ENCODE measurements at places on chromosomes 6 and 20.

DNA sequence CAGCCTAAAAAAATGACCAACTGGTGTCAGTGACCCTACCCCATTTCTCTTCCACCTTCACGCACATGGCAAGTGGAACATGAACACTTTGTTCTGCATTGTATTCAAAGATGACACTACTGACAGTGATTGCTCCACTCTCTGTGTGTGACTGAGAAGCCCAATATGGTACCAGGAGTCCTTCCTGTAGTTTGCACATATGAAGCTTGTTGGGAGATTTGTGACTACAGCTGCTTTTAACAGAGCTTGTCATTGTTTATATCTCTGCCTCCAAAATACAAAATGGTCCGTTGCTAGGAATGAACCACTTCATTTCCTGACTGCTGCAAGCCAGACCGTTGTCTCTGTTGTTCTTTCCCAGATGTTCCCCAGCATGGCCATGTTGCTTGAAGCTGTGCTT is 140.3 kb upstream of the TCF21 start:
- H3K27me3 ChIP-seq: no peaks in the 10 kb centered on the region
- H3K27ac ChIP-seq: no peak overlapping the region
- H3K4me1 ChIP-seq: no peaks in the 10 kb centered on the region

DNA sequence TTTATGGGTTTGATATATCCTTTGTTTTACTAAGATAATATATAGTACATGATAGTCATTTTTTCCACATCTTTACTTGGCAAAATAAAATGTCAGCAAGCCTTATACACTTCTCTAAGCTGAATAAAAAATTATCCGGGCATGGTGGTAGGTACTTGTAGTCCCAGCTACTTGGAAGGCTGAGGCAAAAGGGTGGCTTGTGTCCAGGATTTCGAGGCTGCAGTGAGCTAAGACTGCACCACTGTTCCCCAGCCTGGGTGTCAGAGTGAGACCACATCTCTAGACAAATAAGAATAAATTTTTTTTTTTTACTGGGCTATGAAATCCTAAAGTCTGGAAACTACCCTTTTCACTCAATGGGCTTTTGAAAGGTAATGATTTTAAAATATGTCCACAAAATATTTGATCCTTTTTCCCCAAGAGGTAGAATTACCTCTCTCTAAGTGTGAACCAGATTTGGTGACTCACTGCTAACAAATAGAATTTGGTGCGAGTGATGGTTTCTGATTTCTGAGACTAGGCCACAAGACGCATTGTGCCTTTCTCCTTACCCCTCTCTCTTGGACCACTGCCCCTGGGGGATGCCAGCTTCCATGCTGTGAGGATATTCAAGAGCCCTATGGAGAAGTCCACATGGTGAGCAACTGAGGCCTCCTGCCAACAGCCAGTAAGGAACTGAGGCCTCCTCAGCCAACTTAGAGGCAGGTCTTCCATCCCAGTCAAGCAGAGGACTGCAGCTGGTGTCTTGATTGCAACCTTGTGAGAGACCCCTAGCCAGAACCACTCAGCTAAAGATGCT is 84.2 kb upstream of the ZNFX1 start:
- no peaks in the 10 kb centered on the region for H3K4me1 ChIP-seq
- DNase-seq: no peak
- H3K36me3 ChIP-seq: no peaks in the 10 kb centered on the region
- H3K4me3 ChIP-seq: no peak overlapping the region
- no peak overlapping the region for H3K27ac ChIP-seq

GRCh38 chr6:168384045-168385036 is 56.6 kb upstream of the SMOC2 start:
- H3K27me3 ChIP-seq: no peaks in the 10 kb centered on the region
- H3K4me3 ChIP-seq: no peak overlapping the region
- no peaks in the 10 kb centered on the region for H3K4me1 ChIP-seq
- no peak for DNase-seq

DNA sequence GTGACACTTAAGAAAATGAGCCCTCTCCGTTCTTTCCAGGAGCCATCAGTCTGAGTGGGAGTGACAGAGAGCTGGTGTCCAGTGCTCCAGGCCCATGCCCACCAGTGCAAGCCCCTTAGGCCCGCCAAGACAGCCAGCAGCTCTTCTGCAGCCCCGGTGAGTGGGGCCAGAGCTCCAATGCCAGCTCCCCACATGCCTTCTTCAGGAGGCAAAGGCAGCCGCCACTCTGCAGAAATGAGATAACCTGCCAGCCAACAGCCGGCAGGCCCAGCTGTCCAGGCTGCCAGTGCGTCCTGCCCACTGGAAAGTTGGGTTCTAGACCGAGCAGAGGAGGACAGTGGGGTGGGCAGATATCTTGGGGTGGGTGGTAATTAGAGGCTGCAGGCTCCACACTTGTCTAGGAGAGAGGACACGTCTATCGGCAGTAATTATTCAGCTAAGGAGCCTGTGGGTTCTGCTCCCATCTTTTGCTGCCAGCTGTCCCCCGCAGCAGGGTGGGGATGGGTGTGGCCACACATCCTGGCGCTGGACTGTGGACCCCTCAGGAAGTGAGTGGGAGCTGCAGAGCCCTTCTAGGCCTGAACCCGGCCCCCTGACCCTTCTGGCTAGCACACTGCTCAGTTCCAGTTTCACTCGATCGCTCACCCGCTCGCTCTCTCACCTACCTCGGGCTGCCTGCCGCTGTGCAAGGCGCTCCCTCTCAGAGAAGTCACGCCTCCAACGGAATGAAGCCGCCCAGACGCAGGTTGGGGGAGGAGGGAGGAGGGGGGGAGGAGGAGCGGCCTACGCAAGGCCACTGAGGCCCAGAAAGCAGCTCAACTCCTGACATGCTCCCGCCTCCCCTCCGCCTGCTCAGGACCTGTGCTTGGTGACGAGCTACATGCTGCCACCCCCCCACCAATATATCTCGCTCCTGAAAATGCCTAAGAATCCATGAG is 3.6 kb downstream of the GRM4 start:
- no peak overlapping the region for H3K27ac ChIP-seq
- H3K4me3 ChIP-seq: no peak overlapping the region
- no peaks in the 10 kb centered on the region for H3K36me3 ChIP-seq
- no peak for DNase-seq
- peaks cover 79% of the 10 kb centered on the region for H3K27me3 ChIP-seq

DNA sequence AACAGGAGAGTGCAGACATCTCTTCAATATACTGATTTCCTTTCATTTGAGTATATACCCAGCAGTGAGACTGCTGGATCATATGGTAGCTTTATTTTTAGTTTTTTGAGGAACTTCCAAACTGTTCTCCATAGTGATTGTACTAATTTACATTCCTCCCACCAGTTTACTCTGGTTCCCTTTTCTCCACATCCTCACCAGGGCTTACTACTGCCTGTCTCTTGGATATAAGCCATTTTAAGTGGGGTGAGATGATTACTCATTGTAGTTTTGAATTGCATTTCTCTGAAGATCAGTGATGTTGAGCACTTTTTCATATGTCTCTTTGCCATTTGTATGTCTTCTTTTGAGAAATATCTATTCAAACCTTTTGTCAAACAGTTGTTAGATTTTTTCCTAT is 64.9 kb upstream of the HMGCLL1 start:
- DNase-seq: no peak
- H3K27ac ChIP-seq: no peak overlapping the region
- H3K36me3 ChIP-seq: no peaks in the 10 kb centered on the region
- no peaks in the 10 kb centered on the region for H3K27me3 ChIP-seq
- no peaks in the 10 kb centered on the region for H3K4me1 ChIP-seq

GRCh38 chr6:100370265-100370664 is 94.5 kb downstream of the SIM1 start:
- H3K27me3 ChIP-seq: peaks cover 10% of the 10 kb centered on the region
- H3K4me3 ChIP-seq: no peak overlapping the region
- H3K27ac ChIP-seq: no peak overlapping the region
- H3K4me1 ChIP-seq: no peaks in the 10 kb centered on the region

DNA sequence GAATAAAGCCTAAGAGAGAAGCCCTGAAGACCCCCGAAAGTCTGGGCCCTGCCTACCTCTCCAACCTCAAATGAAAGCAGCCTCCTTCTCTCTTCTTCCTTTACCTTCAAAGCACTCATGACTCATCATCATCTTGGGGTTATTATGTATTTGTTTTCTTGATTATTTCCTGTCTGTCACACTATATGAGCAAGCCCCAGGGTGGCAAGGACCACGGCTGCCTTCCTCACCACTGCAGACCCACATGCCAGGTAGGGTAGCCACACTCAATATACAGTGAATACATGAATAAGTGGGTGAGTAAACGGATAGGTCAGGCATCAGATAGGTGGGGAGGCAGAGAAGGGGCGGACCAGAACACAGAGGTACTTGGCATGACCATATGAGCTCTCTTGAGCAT is 8.8 kb downstream of the WFDC3 start:
- peak; percentile 50 for DNase-seq
- H3K36me3 ChIP-seq: no peaks in the 10 kb centered on the region
- H3K27me3 ChIP-seq: peaks cover 2% of the 10 kb centered on the region
- peak overlapping the region; percentile 7 for H3K27ac ChIP-seq
- H3K4me3 ChIP-seq: no peak overlapping the region

GRCh38 chr6:24520929-24521546 is 26.3 kb downstream of the ALDH5A1 start:
- H3K36me3 ChIP-seq: no peaks in the 10 kb centered on the region
- peak; percentile 53 for DNase-seq
- no peak overlapping the region for H3K27ac ChIP-seq
- H3K4me1 ChIP-seq: peaks cover 6% of the 10 kb centered on the region
- no peaks in the 10 kb centered on the region for H3K27me3 ChIP-seq
- H3K4me3 ChIP-seq: no peak overlapping the region

- H3K36me3 ChIP-seq: peaks cover 47% of the 10 kb centered on the region
- peak overlapping the region; percentile 54 for H3K4me3 ChIP-seq
- peak overlapping the region; percentile 81 for H3K27ac ChIP-seq
- no peaks in the 10 kb centered on the region for H3K27me3 ChIP-seq
- peaks cover 79% of the 10 kb centered on the region for H3K4me1 ChIP-seq
- no peak for DNase-seq
Measured at GRCh38 chr6:20408851-20409250, 7.2 kb downstream of the E2F3 start.

GRCh38 chr6:89145091-89145955 is 532 bp upstream of the PM20D2 start:
- H3K4me1 ChIP-seq: peaks cover 37% of the 10 kb centered on the region
- peaks cover 10% of the 10 kb centered on the region for H3K27me3 ChIP-seq
- H3K4me3 ChIP-seq: peak overlapping the region; percentile 84
- DNase-seq: peak; percentile 61
- peaks cover 20% of the 10 kb centered on the region for H3K36me3 ChIP-seq

DNA sequence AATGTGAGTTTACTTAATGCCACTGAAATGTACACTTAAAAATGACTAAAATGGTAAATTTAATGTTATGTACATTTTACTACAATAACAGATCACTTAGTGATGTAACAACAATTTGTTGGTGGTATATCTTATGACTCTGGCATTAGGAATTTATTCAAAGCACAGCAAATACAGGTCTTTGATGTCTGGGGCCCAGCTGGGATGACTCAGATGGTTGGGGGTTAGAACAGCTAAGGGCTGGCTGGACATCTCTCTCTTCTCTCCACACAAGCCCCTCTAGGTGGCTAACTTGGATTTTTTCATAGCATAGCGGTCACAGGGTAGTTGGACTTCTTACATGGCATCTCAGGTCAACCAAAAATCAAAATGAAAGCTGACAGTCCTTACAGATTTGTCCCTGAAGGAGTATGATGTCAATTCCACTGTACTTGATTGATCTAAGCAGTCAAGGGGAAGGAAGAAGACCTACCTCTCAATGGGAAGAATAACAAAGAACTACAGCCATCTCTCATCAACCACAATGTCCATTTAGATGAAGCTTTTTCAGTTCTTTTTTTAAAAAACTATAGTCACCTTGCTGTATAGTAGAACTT is 37.5 kb upstream of the LCA5 start:
- H3K27ac ChIP-seq: no peak overlapping the region
- H3K4me1 ChIP-seq: no peaks in the 10 kb centered on the region
- no peak overlapping the region for H3K4me3 ChIP-seq
- no peaks in the 10 kb centered on the region for H3K36me3 ChIP-seq

DNA sequence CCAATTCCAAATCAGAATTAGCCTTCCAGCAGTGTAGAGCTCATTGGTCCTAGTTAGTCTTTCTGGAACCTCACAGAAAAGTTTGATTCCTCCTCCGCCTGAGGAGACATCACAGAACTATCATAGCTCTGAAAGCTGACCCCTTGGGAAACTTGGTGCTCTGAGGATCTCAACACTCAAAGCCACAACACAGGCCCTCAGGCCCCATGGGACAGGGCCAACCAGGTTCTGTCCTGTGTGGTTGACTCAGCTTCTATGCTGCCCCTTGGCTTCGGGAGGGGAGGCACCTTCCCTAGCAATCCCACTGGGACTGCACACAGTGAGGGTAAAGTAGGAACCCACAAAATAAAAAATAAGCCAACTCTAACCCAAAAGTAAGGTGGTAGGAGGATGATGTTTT is 237.5 kb upstream of the ECI2 start:
- no peak overlapping the region for H3K4me3 ChIP-seq
- no peak for DNase-seq
- no peaks in the 10 kb centered on the region for H3K36me3 ChIP-seq
- H3K27ac ChIP-seq: no peak overlapping the region
- no peaks in the 10 kb centered on the region for H3K4me1 ChIP-seq

- H3K27ac ChIP-seq: no peak overlapping the region
- peaks cover 3% of the 10 kb centered on the region for H3K36me3 ChIP-seq
- no peaks in the 10 kb centered on the region for H3K27me3 ChIP-seq
- H3K4me3 ChIP-seq: peak overlapping the region; percentile 24
Measured at GRCh38 chr20:63274381-63275228, 2.0 kb downstream of the ARFGAP1 start.

Measured in activated CD8-positive, alpha-beta memory T cell treated with anti-CD3 and anti-CD28 coated beads, Interleukin-2, amount 10 ng/mL, durations not matched to agents 7 days and 5 days (primary cell).